ENCODE measurements at places on chromosomes 1 and 21. TPM values are rescaled to one million over a fixed set of nuclear protein-coding genes. Genes with fewer than 3 reads are reported as not detected.

The KDM1A gene
- total RNA-seq, result 243 TPM

DNA sequence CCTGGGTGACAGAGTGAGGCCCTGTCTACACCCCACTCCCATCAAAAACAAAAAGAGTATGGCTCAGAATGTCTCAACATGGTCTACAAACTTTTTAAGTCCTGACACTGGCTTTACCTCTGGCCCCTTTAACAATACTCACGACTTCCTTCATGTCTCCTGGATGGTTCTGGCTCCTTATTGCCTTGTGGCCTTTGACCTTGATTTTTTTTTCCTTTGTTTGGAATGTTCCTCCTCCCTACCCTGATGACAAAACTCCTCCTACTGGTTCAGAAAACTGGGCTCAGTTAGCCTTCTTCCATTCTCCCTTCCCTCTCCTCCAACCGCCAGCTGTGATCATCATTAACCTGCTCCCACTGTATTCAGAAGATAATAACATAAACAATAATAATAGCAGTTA, 4.6 kb upstream of the SOAT1 start:
- no peak for DNase-seq

GRCh38 chr1:168842916-168843315, 113.9 kb upstream of the DPT start:
- no peak for DNase-seq

GRCh38 chr21:43842742-43843141, 22.3 kb upstream of the AGPAT3 start:
- DNase-seq, result no peak

The SPEN gene
- total RNA-seq, result 47.2 TPM

Data from SJCRH30 (cell line).